HT-29 (cell line): ENCODE measurements at places on chromosomes 6 and 20.

DNA sequence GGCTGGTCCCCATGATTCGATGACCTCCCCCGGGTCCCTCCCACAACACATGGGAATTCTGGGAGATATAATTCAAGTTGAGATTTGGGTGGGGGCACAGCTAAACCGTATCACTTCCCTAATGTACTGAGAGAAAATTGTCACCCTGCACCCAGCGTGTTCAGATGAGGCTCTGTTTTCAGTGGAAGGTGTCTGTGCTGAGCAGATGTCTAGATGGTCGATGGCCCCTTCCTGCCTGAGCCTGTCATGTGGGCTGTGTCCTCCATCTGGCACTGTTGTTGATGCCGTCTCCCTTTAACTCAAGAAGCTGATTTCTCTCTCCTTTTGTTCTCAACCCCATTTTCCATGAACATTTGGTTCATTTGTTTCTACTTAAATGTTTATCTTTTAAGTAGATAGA, 37.0 kb downstream of the TMEM181 start:
- DNase-seq: no peak

- DNase-seq: no peak
These were observed 19.6 kb upstream of the TRAM2 start for GRCh38 chr6:52596371-52597028.

DNA sequence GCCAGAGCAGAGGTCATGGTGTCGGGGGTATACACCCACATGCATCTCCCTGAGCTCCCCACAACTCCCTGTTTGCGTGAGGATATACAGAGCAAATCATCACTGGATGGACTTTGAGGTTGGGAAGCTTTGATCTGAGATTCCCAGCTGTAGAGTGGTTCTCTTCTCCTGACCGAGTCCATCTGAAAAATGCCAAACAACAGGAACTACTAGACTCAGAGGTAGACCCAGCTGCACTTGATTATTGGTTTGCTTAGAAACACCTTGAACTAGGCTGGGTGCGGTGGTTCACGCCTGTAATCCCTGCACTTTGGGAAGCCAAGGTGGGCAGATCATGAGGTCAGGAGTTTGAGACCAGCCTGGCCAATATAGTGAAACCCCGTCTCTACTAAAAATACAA, 125.0 kb downstream of the UNC5CL start:
- DNase-seq: no peak

DNA sequence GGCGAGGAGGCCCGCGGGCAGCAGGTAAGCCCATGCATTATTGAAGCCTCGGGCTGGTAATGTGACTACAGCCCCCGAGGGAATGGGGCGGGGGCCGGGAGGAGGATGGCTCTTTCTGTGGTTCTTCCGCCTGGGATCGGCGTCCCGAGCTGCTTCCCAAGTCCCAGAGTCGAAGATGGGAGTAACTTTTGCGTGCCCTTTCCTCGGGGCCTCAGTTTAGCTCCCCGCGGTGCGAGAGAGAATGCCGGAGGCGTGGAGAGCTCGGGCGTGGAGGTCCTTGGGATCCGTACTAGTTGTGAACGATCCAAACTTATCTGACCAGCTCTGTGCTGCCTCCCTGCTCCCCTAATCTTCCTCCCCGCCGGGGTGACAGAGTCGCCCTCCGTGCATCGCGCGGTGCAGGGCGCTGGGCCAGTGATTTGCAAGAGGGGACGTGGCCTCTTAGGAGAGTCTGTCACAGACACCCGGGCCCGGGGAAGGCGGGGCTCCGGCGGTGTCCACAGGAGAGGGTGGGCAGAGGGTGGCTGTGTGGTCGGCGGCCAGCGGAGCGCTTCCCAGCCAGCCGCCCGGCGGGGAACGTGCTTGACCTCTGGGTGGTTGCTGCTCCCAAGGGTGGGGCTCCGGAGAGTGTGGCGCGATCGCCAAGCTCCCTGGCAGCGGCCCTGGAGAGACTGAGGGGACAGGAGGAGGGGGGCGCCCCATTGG, 815 bp downstream of the UTRN start:
- DNase-seq: no peak

GRCh38 chr6:15681946-15682345, 19.1 kb upstream of the DTNBP1 start:
- no peak for DNase-seq
